ENCODE measurements at places on chromosomes 3 and 15.

DNA sequence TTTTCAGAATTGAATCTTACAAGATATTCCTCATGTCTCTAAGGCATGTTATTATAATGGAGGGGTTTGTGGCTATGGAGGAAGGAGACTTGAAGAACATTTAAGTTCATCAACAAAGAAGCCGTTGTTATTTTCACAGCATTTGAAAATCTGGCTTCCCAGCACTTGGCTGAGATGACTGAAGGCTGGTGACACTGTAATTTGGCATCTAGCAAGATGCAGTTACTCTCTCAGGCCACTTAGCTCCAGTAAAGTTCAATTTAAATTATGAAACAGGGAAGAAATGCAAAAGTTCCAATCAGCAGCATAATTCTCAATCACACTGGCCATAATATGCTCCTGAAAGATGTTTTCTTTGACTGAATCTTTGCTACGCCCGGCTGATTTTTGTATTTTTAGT is 139.4 kb upstream of the NUDT16 start:
- no peak for DNase-seq

DNA sequence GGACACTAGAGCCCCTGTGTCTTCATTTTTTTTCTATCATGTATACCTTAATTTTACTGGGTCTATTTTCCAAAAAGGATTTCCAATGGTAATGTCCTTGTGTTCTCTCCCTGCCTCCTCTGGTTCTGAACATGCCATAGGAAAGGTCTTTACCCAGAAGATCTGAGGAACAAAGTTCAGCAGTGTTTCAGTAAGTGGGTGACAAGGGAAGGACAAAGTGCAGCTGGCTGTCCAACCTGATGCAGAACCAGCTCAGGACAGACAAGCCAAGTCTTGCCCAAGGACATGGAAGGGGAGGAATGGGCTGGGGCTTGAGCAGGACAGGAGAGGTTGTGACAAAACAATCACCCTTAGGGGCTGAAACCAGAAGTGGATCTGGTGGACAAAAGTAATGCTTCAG is 61.2 kb upstream of the STRIT1 start:
- DNase-seq, result no peak

DNA sequence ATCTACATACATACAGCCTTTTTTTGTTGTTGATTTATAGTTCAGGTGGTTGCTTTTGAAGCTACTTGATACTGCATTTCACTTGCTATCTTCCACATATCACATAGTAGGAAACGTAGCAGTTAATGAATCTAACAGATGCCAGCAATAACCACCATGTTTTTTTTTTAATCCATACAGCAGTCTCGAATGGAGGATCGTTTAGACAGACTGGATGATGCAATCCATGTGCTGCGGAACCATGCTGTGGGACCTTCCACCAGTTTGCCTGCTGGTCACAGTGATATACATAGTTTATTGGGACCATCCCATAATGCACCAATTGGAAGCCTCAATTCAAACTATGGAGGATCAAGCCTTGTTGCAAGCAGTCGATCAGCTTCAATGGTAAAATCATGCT is 123.2 kb upstream of the CGNL1 start:
- no peak for DNase-seq

DNA sequence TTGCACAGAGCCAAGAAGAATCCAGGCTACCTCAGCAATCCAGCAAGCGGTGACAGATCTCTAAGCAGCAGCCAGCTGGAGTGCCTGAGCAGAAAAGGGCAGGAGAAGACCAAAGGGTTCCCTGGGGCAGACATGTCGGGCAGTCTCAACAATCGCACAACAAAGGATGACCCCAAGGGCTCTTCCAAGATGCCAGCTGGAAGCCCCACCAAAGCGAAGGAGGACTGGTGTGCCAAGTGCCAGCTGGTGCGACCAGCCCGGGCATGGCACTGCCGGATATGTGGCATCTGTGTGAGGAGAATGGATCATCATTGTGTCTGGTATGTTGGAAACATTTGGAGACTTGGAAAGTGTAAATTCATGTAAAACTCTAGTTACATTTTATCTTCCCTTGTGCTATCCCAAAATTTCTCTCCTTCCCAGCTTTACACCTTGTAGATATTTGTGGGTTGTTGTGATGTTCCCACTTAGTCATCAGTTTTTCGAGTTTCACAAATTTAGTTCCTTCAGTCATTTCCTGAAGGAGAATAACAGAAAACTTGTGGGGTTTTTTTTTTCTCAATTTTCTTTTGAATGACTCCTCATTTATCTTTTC is 6.4 kb downstream of the ZDHHC23 start:
- no peak for DNase-seq

- no peak for DNase-seq
Measured at GRCh38 chr3:186067360-186068242, 41.3 kb downstream of the ETV5 start.

GRCh38 chr3:14913071-14913925 is 34.1 kb upstream of the NR2C2 start:
- DNase-seq, result no peak

GRCh38 chr15:27196691-27197090 is 225.7 kb downstream of the GABRG3 start:
- DNase-seq, result peak; percentile 41

- no peak for DNase-seq
Measured at GRCh38 chr3:150068440-150069153, 97.9 kb upstream of the PFN2 start.

DNA sequence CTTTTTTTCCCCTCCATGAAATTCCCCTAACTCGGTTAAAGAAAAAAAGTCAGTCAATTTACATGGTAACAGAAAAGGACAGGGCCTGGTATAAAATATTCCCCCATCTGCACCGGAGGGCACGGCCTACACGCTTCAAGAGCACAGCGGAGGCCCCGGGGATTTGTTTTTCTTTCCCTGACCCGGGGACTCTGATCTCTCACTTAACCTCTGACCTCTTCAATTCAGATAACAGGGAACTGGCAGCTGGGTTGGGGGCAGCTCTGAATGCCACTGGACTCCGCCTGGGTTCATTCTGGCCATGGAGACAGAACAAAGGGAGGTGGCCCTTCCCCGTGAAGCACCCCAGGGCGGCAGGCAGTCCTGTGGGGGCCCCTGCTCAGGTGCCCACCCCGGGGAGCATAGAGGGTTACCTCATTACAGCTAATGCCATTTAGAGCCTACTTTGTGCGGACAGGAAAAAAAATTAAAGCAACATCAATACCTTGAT is 257.5 kb downstream of the SHQ1 start:
- no peak for DNase-seq

DNA sequence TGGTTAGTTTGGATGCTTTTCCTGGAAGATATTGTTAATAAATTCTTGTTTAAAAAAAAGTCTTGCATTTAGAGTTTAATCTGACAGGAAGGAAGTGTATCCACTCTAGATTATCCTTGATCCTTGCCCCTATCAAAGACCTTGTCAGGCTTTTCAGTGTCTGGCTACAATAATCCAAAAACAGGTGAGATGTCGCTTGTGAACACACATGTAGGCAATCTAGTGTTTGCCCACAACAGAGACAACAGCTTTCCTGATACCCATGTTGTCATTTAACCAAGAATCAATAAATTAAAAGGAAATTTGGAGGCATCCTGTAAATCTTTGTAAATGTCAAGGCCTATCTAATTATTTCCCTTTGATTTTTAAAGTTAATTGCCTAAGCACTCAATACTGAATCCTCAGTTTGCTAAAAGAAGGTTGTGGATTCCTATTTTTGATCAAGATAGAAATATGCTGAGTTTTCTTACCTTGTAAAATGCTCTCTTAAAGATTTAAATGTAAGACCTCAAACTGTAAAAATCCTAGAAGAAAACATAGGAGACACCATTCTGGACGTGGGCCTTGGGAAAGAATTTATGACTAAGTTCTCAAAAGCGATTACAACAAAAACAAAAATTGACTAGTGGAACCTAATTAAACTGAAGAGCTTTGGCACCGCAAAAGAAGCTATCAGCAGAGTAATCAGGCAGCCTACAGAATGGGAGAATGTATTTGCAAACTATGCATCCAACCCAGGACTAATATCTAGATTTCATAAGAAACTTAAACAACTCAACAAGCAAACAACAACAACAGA is 207.7 kb downstream of the NAALADL2 start:
- DNase-seq, result no peak

- DNase-seq, result no peak
Measured at GRCh38 chr15:93073465-93073952, 15.5 kb downstream of the RGMA start.

DNA sequence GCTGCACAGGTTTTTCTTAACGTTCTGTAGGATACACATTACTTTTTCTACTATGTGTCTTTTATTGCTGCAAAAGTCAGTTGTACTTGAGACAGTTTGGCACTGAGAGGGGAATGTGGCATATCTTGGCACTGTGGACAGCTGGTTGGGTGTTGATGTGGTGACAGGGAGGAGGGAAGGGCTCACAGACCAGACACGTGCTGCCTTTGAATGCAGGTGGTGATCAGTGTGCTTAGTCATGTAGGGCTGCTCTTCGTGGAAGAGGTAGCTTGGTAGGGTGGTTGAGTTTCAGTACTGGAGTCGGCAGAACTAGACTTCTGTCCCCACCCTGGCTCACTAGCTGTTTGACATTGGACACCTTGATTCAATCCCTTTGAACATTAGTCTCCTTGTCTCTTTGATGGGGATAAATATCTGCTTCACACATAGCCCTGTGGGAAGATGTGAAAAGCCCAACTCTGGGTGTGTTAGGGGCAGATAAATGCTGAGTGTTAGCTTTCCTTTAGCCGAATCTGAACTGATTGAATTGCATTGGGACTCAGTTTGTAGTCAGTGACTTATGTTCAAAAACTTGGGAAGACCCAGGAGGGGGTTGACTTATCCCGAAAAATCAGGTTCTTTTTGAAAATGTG is 108.4 kb downstream of the PTPRG start:
- no peak for DNase-seq

All from D721Med (cell line).